ELF-1 (cell line): ENCODE measurements at places on chromosomes 11 and 22.

DNA sequence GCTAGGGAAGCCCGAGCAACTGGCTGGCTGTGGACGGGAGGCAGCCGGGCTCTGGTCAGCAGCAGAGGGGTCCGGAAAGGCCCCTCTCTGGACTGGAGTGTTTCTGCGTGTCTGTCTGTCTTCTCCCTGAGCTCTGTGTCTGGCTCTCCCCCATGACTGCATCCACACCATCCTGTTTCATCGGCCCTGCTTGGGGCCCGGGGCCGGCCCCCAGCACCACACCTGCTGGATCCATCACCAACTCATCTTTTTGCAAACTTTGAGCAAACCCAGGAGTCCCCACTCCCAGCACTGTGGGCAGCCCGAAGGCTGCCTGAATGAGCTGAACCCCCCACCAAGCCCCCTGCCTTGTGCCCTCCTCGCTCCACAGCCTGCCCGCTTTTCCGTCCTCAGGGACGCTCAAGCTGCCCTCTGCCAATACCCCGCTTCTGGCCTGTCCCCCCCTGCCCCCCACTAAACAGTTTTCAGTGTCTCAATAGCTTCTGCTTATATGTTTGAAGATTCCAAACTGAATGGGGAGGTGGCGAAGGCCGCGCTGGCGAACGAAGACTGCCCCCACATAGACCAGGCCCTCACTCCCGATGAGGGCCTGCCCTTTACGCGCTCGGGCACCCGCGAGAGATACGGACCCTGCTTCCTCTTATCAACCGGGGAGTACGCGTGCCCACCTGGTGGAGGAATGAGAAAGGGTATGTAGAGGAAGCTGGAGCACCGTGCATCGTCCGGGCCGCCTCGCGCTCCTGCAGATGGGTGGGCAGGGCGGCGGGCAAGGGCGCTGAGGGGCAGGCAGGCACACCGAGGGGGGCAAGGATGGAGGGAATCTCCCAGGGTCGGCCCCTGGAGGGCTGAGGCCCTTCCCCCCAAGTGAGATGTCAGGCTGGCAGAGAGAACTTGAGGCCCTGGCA lies 44.6 kb downstream of the KCNC1 start:
- DNase-seq = no peak

DNA sequence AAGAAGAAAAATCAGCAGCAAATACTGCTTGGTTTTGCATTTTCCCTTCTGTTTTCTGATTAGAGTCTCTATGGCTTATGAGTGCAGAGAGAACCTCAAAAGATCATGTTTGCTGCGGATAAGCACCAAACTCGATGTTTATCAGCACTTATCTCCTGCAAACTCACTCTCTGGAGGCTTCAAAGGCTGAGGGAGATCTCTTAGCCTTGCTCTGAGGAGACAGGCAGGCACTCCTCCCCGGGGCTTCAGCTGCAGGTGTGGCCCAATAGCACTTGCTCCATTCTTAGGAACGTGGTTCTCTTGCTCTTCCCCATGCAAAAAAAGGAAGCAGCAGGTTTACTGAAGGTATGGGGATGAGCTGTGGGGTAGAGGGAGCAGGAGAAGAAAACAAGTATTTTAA lies 45.1 kb downstream of the FLI1 start:
- DNase-seq = no peak

GRCh38 chr11:70541176-70541575 lies 142.8 kb downstream of the CTTN start:
- DNase-seq = no peak

DNA sequence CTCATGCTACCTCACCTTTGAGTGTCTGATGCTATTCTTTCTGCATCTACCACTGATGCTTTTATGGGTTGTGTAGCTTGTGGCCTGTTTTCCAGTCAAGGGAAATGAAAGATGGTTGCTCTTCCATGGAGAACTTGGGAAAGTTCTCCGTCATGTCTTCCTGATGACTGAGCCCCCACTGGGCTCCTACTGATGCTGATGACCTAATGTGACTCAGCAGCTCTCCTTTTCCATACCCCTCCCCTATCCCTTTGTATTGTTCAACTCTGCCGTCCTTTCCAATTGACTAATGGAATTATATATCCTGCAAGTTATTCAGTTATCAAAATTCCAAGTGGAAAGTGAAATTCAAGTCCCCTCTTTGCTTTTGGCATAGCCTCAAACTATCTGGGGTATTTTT lies 44.7 kb downstream of the REXO2 start:
- DNase-seq = no peak

- no peak for DNase-seq
Measured at GRCh38 chr11:36270701-36271100, 18.5 kb downstream of the COMMD9 start.

DNA sequence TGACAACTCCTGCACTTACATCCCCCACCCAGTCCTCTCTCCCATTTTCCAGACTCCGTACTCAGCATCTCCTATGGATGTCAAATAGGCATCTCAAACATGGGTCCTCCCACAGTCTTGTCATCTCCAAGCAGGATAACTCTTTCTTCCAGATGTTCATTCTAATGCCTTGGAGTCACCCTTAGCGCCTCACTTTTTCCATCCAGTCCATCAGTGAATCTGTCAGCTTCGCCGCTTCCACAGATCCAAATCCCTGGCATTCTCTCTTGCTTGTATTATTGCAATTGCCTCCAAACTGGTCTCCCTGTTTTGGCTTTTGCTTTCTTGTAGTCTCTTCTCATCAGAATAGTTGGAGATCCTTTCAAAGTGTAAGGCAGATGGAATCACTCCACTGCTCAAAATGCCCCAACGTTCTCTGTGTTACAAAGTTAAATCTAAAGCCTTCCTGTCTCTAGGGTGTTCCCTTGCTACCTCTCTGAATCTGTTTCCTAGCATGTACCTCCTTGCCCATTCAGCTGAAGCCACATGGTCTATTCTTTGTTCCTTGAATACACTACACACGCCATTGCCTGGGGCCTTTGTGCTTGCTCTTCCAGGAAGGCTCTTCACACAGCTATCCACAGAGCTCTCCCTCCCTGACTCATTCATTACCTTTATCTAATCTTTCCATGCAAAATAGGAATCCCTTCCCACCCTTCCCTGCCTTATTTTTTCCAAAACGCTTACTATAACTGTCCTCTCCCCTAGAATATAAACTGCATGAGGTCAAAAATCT lies 64.8 kb downstream of the UBASH3B start:
- peak; percentile 85 for DNase-seq

GRCh38 chr22:49149721-49150608 lies 677.7 kb downstream of the BRD1 start:
- no peak for DNase-seq

- no peak for DNase-seq
Measured at GRCh38 chr11:1209371-1210057, 13.4 kb upstream of the MUC5B start.

GRCh38 chr22:39522567-39523300 lies 2.4 kb downstream of the ATF4 start:
- no peak for DNase-seq

- peak; percentile 50 for DNase-seq
Measured at GRCh38 chr11:2166091-2166851, 5.3 kb upstream of the INS start.

- no peak for DNase-seq
Measured at GRCh38 chr11:14609902-14610301, 33.7 kb upstream of the PDE3B start.

DNA sequence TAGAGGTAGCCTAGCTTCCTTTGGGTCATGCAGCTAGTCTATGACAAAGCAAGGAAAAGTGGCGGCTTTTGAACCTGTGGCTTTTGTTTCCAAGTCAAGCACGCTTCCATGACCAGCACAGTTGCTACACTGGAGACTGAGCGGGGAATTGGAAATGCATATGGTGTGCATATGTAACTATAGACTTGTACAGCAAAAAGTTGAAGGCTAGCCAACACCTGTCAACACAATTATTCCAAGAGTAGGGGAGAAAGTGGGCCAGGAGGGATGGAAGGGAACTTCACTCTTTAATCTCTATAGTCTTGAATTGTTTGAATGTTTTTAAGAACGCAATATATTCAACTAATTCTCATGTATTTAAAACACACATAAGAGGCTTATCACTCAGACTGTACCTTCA lies 218.5 kb upstream of the CADM1 start:
- DNase-seq = no peak

- no peak for DNase-seq
Measured at GRCh38 chr11:6646071-6646470, 9.5 kb downstream of the DCHS1 start.

DNA sequence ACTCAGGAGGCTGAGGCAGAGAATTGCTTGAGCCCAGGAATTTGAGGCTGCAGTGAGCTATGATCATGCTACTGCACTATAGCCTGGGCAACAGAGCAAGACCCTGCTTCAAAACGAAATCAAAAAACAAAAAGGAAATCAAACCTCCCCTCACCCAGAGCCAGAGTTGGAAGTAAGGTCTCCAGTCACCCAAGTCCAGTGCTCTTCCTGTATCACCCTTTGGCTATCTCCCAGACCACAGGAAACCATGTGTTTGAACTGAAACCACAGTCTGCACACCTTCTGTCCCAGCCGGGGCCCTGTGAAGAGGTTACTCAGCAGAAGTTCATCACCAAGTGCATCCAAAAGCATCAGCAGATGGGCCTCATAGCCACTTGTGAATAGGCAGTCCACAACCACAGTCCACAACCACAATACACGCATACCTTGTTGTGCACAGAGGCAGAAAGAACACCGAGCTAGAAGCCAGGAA lies 4.6 kb downstream of the MYH9 start:
- DNase-seq = no peak

- no peak for DNase-seq
Measured at GRCh38 chr11:97610854-97611253, 1221.0 kb downstream of the JRKL start.

DNA sequence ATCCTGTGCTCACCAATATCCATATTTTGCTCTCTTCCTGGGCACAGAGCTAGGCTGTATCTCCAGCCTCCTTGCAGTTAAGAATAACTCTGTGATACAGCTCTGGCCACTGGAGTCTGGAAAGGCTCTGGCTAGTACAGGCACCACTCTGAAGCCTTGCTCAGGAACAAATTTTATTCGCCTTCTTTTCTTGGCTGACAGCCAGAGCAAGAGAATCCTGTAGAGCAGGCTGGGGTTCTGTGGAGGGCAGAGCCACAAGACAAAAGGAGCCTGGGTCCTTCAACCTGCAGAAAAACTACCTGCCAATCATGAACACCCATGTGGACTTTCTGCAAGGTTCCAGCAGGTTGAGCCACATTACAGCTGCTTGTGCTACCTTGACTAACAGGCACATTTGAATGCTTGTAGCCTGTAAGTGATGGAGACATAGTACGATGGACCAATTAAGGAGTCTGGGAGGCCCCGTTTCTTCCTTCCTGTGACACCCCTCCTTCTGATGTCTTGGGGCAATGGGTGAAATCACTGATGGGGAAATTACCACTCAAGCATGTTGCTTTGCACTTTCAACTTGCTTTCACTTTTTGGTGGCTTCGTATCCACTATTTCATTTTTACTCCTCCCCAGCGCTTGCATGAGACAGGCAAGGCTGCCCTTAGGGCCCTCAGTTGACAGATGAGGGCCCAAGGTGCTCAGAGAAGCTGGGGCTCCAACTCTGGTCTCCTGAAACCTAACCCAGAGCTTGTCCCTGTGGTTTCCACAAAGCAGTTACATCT lies 267.2 kb upstream of the SYN3 start:
- DNase-seq = peak; percentile 53

GRCh38 chr11:116929414-116930090 lies 92.1 kb upstream of the APOA1 start:
- DNase-seq = no peak

DNA sequence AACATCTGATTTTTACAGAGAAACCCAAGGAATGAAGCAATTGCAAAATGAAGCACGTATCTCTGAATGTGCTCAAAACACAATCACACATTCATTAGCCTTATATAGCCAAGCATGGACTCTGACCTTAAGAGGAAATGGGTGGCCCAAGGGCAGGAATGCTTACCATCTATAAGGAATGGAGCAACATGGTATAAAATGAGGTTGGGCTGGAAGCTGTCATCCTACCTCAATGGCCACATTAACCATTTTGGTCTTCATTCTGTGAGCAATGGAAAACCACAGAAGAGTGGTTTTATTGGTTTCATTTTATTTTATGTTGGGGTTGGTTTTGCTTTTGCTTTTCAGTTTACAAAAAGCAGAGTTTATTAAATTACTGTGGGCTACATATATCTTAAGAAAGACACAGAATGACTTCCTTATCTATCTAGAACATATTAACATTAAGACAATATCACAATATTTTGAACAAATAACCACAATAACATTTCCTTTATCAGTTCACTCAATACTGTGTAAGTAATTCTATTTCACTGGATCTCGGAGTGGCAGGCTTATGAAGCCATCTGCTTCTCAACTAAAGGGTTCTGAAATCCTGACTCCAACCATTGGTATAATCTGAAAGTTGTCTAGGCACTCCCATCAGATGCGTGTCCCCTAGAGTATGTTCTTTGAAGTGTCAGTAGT lies 10.8 kb upstream of the MS4A13 start:
- DNase-seq = no peak

- peak; percentile 93 for DNase-seq
Measured at GRCh38 chr11:12724301-12725054, 50.3 kb downstream of the TEAD1 start.

DNA sequence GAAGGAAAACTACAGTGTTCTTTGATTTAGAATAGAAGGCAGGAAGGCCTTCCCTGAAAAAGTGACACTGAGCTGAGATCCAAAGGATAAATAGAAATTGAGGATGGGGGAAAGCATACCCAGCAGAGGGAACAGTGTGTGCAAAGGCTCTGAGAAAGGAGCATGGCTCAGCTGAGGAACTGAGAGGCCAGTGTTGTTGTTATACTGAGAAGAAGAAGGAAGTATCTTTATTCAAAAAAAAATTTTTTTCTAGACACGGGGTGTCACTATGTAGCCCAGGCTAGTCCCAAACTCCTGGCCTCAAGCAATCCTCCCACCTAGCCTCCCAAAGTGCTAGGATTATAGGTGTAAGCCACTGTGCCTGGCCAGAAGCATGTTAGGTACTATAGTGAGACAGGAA lies 3.5 kb upstream of the PIK3C2A start:
- DNase-seq = no peak

DNA sequence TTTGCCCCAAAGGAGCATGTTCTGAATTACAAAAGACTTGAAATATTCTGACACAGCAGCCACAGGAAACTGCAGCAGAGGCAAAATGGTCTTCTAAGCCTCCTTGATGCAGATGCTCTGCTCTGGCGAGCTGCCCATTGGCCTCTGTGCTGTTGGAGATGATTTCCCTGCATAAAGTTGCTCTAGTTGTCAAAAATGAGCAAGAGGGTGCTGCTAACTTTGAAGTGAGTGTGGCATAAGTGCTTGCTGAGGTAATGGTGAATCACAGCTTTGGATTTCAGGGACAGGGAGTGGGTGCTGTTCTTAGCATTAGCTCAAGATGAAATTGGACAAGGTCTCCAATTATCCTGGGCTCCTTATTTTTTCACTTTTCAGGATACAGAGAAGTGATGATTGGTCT lies 435.4 kb downstream of the TMEM135 start:
- DNase-seq = no peak

DNA sequence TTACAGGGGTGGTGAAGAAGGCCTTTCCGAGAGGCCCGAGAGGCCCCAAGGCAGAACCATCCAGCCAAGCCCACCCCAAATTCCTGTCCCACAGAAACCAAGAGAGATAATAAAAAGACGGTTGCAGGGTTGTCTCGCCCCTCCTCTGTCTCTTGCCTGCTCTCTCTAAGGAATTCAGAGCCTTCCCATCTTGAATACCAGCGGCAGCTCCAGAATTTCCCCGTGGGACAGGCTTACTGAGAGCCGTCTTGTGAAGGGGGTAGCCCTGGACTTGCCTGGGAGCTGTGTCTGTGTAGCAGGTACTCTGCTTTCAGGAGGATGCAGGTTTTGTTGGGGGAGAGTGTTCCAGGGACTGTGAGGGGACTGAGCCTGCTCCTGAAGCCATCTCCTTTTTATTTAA lies 9.6 kb upstream of the EIF3D start:
- DNase-seq = peak; percentile 56
